ENCODE measurements at places on chromosomes 1 and 21.

- DNase-seq: no peak
These were observed 166.1 kb downstream of the PLA2G4A start for GRCh38 chr1:186994897-186995296.

- DNase-seq: no peak
These were observed 18.0 kb upstream of the HHAT start for GRCh38 chr1:210310562-210311153.

- no peak for DNase-seq
These were observed 499 bp upstream of the C4BPB start for GRCh38 chr1:207088161-207088560.

- DNase-seq: no peak
These were observed 63.0 kb upstream of the PRDX6 start for GRCh38 chr1:173414136-173414535.

GRCh38 chr1:227889863-227890405 lies 57.8 kb downstream of the WNT9A start:
- DNase-seq: no peak

- no peak for DNase-seq
These were observed 1094.0 kb upstream of the B3GALT2 start for GRCh38 chr1:194280463-194280862.

DNA sequence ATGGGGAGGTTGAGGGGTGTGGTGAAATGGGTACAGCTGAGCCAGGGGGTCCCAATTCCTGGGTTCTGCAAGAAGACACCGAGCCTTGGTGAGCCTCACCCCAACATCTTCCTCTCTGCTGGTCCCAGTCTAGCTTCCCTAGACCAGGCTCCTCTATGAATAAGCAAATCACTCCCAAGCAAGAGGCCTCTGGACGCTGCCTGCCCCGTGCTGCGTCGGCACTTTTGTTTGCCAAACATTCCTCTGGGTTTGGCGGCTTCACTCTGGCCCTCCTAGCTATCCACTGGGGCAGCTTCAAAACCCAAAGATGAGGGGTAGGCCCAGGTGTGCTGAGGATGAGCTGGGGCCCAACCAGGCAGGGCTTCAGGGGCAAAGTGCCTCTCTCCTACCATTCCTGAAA lies 137.1 kb upstream of the CD34 start:
- DNase-seq: no peak

GRCh38 chr1:18723206-18723605 lies 92.6 kb downstream of the PAX7 start:
- DNase-seq: no peak

GRCh38 chr1:19101244-19101643 lies 108.8 kb downstream of the UBR4 start:
- DNase-seq: no peak

GRCh38 chr1:67908250-67908936 lies 75.1 kb upstream of the GNG12 start:
- no peak for DNase-seq

GRCh38 chr1:155250633-155251449 lies 4.4 kb downstream of the ENTREP3 start:
- peak; percentile 97 for DNase-seq

DNA sequence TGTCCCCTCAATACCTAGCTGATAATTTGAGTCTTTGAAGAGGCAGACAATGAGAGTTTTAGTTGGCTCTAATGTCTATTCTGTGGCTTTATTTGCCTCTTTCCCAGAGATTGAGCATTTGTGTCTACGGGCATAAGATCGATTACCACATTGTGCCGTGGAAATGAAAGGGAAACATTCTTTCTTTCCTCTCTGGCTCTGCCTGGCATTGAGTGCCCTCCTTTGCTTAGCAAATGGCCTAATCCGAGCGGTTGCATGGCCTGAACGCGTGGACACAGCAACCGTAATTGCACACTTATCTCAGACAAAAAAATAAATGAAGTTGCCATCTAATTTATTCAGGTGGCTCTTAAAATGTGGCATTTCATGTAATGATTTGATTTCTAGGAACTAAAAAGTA lies 247.9 kb downstream of the ADGRL2 start:
- no peak for DNase-seq

DNA sequence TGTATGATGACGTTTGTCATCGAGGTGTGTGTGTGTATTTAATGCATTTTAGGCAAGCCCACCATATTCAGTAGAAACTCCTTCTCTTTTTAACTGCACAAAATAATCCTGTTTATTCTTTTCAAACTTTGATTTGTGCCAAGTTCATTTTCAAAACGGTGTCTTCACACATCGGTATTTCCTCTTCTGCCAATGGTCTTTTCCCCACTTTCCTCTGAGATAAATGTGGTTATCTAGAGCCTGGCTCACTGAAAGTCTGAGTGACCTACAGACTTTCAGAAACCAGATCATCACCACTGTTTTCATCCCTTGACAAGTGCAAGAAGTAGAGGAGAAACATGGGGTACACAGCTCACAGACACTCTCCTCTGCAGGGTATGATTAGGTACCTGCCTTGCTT lies 69.4 kb downstream of the GPATCH2 start:
- DNase-seq: no peak

GRCh38 chr1:70231475-70231874 lies 10.3 kb downstream of the SRSF11 start:
- no peak for DNase-seq

Measured in activated CD8-positive, alpha-beta memory T cell treated with anti-CD3 and anti-CD28 coated beads for 1 hour (primary cell).